Calu3 (cell line): ENCODE measurements at places on chromosomes 5 and 9. TPM values are rescaled to one million over a fixed set of nuclear protein-coding genes. Genes with fewer than 3 reads are reported as not detected.

GRCh38 chr5:17910318-17910717 lies 276.1 kb downstream of the TAF11L14 start:
- DNase-seq = no peak

DNA sequence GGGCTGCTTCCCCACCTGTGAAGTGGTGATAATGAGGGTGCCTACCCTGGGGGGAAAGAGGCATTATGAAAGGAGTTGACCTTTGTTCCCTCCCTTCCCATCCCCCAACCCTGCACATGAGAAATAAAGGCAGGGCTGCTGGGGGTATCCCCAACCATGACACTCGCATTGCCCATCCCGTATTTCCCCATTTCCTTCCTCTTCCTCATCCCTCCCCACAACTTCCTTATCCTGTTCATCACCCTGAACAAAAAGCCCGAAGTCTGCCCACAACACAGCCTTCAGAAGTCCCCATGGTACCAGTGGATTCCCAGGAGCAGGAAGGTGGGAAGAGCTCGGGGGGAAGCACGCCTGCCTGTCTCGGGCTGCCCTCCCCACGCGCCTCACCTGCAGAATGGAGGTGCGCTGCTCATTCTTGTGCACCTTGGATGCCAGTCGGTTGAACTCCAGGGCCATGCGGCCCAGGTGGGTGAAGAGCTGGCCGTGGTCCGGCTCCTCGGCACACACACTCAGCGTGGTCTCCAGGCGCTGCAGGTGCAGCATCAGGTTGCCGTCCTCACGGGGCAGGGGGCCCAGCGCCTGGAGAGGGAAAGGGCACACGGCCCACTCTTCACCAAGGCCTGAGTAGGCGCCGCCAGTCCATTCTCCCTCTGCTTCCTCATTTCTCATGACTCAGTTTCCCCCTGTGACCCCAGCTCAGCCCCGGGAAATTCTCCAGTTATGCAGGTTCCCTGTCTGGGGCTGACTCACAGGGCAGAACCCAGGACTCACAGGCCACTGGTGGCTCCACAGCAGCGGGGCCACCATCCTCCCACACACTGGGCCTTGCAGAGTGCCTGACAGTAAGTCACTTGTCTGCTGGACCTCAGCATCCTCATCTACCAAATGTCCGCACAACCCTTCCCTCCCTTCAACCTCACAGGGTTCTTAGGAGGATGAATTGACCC lies 24.2 kb downstream of the TNIP1 start:
- no peak for DNase-seq

DNA sequence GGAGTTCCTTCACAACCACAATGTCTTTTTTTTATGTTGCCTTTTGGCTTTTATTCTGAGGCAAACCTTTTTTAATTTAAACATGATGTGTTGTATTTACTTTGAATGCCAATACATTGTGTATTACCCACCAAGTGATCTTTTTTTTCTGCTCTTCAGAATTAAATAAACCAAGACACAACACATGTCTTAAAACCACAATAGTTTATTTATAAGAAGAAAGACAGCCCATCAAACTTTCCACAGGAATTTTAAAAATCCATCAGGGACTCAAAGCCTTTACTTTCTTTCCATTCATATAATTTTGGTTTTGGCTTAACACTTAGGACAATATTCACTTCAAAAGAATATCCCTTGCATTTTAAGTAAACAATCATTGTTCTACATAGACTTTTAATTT lies 321.8 kb upstream of the MEF2C start:
- no peak for DNase-seq

DNA sequence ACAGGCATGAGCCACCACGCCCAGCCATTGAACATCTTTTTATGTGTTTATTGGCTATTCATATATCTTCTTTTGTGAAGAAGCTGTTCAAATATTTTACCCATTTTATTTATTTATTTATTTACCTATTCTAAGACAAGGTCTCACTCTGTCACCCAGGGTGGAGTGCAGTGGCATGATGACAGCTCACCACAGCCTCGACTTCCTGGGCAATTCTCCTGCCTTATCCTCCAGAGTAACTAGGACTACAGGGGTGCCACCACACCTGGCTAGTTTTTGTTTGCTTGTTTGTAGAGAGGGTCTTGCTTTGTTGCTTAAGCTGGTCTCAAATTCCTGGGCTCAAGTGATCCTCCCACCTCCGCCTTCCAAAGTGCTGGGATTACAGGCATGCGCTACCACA lies 33.5 kb downstream of the NAIF1 start:
- no peak for DNase-seq

Gene HSPA4
- 294 and 296 TPM in 2 replicates for total RNA-seq

Gene NR2F1
- total RNA-seq = 25.1 and 29.1 TPM in 2 replicates
